GM18507 (cell line): ENCODE measurements at places on chromosomes 2 and 18.

DNA sequence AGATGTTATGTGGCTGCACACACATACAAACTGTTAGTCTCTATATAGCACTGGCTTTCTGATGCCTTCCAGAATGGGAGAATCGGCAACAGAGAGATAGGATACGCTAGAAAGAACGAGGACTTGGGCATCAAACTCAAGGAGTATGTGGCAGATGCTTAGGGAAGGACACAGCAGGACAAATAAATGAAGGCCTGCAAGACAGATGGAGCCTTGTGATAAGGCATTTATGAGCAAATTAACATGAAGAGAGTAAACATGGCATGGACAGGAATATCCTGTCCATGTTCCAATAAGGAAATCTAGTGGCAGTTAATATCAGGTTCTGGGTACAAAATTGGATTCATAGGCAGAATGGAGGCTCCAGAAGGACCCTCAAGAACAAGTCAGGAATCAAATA is 136.9 kb downstream of the SLC4A10 start:
- DNase-seq: no peak

DNA sequence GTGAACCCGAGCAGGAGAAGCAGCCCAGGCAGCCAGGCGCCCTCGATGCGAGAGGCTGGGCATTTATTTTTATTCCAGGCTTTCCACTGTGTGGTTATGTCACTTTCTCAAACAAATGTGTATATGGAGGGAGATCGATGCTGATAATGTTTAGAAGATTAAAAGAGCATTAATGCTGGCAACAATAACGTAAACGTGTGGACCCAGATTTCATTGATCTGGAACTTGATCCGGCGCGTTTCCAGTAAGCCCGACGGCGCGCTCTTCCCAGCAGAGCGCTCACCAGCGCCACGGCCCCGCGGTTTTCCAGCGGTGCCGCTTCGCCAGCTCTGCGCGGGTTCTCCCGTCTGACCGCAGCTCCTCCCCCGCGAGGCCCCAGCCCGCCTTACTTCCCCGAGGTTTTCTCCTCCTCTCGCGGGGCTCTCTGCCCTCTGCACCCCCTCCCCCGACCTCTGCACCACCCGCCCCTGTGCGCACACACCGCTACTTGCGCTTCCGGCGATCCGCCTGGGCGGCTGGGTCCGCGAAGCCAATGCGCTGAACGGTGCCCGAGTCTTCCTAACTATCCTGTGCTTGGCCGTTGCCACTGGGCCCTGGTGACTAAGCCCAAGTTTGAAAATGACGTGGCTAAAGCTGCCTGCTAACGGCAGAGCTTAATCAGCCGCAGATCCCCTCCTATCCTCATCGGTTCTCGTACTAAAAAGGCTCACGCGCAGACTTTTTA is 6.1 kb downstream of the ONECUT2 start:
- no peak for DNase-seq

DNA sequence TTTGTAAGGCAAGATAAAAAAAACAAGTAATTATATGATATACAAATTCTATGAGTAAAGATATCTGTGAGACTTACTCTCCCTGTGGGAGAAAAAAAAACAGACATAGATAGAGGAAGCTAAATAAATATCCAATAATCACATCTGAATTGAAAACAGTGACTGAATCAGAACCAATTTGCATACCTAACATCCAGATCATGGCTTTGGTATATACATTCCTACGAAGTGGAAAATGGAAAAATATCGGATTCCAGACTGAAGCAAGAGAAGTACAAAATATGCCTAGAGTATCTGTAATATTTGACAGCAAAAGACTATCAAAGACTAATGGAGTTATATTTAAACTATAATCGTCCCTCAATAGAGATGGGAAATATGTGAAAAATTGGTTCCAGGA is 1108.1 kb upstream of the CHAC2 start:
- no peak for DNase-seq

- no peak for DNase-seq
These were observed 198.3 kb downstream of the LDLRAD4 start for GRCh38 chr18:13416848-13417247.

- DNase-seq: peak; percentile 32
These were observed at the start of gene ZNF804A for GRCh38 chr2:184598316-184599053. ZNF804A (plus strand) TSS chr2:184598529; CDS start chr2:184598960, 431 bp downstream.

- DNase-seq: no peak
These were observed 24.0 kb upstream of the NCL start for GRCh38 chr2:231488331-231488730.

- DNase-seq: no peak
These were observed 10.6 kb downstream of the IL1F10 start for GRCh38 chr2:113078350-113078839.

- no peak for DNase-seq
These were observed 164.3 kb upstream of the SIX2 start for GRCh38 chr2:45173513-45173912.

GRCh38 chr2:150357770-150358467 is 129.5 kb downstream of the RND3 start:
- no peak for DNase-seq

DNA sequence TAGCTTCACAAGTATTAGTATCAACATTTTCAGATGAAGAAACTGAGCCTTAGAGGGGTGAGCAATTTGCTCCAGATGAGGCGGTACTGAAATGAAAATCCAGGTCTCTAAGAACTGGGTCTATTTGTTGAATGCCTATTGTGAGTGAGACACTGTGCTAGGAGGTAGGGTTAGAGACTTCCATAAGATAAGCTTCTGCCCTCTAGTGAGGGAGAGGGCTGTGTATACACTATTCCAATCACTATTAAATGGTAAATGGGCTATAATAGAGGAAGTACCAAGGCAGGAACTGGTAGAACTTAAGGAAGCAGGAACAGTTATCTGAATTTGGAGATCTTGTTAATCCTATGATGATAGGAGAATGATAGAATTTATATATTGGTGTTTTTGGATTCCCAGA is 23.6 kb upstream of the GLS start:
- DNase-seq: no peak

GRCh38 chr2:149184991-149185390 is 145.4 kb upstream of the LYPD6 start:
- no peak for DNase-seq

GRCh38 chr2:121136323-121136722 is 148.7 kb downstream of the TFCP2L1 start:
- no peak for DNase-seq

DNA sequence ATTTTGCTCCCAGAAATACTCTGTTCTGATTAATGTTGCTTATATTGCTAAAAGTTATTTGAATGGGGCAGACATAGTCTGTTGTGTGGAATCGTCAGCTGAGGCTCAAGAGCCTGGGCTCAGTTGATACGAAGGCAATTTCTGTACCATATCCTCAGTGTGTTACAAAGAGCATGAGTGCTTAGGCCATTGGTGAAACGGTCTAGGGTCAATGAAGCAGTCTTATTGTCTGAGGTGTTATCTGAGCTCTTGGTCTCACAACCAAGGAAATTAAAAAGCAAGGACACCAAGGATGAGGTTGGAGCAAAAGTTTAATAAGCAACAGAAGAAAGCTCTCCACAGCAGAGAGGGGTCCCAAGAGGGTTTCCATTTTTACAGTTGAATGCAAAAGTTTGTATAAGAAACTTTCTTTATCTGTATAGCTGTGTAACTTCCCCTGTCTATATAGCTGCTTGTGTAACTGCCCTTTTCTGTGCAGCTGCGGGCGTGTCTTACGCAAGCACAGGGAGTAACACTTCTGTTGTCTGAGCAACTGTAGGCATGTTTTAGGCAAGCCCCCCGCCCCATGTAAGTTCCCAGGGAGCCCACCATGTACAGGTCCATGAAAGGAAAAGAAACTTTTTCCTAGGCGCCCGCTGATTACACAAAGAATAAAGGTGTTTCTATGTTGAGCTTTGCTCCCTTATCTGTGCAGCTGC is 40.6 kb upstream of the DSC1 start:
- no peak for DNase-seq

- DNase-seq: no peak
These were observed 63.4 kb downstream of the LCLAT1 start for GRCh38 chr2:30510409-30510808.

- DNase-seq: peak; percentile 8
These were observed 180.4 kb downstream of the MBD5 start for GRCh38 chr2:148201075-148202004.

GRCh38 chr18:26480897-26481795 is 67.2 kb downstream of the KCTD1 start:
- no peak for DNase-seq

- no peak for DNase-seq
These were observed 61.1 kb upstream of the RND3 start for GRCh38 chr2:150548527-150548926.

DNA sequence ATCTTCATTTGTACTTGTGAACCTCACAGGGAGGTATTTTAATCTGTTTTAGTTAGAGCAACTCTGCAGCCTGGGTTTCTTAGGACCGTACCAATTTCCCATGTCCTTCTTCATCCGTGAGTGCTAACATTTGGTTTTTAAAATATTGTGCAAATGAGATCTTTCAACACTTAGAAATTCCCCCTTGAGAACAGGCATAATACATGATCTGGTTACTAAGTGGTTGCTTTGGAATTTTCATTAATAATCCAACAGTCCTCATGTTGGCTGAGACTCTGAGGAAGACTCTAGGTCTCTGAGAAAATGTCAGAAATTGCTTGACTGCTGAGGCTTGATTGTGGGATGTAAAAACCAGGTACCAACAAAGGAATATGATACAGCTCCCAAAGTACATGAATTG is 125.6 kb upstream of the CDCA7 start:
- DNase-seq: no peak

- no peak for DNase-seq
These were observed 1.2 kb downstream of the VPS54 start for GRCh38 chr2:64017811-64018700.

- DNase-seq: no peak
These were observed 982 bp downstream of the HJURP start for GRCh38 chr2:233853353-233853752.

GRCh38 chr2:15952451-15953146 is 12.2 kb downstream of the MYCN start:
- no peak for DNase-seq

DNA sequence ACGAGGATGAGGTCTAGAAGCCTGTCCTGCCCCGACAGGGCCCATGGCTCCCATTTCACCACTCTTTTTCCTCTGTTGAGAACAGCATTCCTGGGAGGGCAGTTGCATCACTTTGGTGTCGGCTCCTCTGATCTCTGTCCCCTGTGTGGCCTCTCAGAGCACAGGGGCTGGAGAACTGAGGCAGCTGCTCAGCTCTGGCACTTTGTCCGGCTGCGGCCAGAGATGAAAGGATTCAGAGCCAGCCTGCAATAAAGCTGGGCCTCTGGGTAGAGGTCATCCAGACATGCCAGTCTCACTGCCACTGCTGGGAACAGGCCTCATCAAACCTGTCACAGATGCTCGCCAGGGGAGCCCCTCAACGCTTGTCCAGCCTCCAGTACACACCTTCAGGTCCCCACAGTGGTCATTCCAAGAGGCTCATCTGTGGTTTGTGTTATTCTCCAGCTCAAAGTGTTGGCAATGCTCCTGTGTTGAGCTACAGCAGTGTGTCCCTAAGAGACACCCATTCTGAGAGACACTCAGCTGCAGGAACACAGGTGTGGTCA is 13.1 kb upstream of the ROCK2 start:
- DNase-seq: no peak

- no peak for DNase-seq
These were observed at the start of gene DSG1 for GRCh38 chr18:31317860-31318259. DSG1 (plus strand) TSS chr18:31318160; CDS start chr18:31318301, 141 bp downstream.

DNA sequence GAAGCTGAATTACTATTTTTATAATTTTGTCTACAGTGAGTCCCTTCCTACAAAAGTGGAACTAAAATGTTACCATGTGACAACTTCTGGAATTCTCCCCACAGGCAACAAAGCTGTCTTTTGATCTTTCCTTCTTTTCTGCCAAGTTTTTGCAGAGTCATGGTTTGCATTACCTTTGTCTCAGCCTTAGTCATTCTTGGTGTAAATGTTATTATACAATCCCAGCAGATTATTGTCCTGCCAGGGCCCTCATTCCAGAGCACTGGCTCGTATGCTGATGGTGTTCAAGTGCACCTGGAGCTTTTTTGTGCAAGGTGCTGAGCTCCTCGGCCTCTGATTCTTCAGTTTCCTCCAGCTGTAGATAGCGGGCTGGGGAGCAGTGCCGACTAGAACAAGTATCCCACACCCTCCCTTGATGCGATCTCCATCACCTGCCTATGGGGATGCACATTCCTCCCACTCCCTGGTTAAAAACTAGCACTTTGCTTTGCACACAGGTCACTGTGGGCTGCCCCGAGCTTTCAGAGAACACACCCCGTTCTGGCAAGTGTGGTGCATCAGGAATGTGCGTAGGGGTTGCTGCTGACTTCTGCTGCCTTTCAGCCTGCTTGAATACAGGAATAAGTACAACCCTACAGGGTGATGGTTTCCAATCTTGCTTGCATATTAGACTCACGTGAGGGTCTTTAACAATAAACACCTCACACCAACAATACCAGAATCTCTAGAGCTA is 263.6 kb downstream of the RNF144A start:
- DNase-seq: no peak

DNA sequence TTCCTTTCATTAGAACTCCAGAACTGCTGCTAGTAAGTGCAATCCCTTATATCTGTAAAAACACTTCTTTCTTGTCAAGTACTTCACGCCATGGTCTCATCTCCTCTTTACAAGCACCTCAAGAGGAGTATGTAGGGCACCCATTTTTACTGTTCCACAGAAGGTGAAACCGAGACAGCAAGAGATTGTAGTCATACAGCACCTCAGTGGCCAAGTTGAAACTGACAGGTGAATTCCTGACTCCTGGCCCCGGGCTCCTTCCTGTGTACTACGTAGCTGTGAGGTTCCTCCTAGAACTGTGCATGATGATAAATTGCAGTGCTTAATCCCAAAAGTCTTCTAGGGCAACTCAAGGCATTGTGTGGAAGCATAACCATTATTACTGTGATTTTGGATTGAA is 131.5 kb upstream of the MEIS1 start:
- no peak for DNase-seq
